ENCODE measurements at places on chromosomes 16 and 17.

DNA sequence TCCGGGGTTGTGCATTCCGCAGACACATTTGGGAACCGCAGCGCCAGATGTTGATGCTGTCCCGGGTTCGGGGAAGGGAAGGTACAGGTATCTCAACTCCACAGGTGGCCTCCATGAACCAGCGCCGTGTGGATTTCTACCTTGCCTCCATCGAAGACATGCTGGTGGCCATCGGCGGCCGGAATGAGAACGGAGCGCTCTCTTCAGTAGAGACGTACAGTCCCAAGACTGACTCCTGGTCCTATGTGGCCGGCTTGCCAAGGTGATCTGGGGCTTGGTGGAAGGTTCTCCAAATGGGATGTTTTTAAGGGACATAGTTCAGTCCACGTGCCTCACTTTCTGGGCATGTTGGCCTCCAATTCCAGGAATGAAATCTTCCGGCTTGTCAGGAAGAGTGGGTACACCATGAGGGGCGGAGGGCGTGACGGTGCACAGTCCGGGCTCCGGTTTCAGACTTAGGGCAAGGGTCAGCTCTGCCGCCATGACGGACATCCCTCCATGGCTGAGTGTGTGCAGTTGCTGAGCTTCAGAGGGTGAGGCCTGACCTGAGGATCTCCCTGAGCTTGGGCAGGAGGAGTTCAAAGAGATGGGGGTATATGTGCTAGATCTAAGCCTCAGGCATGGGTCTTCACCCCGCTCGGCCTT, 11.5 kb downstream of the KLHL36 start:
- no peak for DNase-seq

DNA sequence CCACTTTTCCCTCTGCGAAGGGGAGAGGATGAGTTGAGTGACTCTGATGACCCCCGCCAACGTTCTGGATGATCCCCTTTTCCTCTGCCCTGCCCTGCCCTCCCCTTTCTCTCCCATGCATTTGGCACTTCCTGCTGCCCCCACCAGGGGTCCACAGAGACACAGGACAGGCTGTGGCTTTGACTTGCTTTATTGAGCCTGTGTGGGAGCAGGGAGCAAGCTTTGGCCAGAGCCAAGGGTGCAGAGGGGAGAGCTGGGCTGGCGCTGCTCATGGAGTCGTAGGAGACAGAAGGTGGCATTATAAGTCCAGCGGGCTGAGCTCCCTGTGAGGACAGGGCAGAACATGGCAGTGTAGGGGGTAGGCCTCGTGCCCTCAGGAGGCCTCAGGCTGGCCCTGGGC, 1.6 kb downstream of the PPY start:
- DNase-seq = peak; percentile 79

GRCh38 chr17:11853321-11854151, 143.7 kb downstream of the ZNF18 start:
- DNase-seq = no peak

- no peak for DNase-seq
These were observed 74.6 kb upstream of the IRX6 start for GRCh38 chr16:55249361-55249760.

DNA sequence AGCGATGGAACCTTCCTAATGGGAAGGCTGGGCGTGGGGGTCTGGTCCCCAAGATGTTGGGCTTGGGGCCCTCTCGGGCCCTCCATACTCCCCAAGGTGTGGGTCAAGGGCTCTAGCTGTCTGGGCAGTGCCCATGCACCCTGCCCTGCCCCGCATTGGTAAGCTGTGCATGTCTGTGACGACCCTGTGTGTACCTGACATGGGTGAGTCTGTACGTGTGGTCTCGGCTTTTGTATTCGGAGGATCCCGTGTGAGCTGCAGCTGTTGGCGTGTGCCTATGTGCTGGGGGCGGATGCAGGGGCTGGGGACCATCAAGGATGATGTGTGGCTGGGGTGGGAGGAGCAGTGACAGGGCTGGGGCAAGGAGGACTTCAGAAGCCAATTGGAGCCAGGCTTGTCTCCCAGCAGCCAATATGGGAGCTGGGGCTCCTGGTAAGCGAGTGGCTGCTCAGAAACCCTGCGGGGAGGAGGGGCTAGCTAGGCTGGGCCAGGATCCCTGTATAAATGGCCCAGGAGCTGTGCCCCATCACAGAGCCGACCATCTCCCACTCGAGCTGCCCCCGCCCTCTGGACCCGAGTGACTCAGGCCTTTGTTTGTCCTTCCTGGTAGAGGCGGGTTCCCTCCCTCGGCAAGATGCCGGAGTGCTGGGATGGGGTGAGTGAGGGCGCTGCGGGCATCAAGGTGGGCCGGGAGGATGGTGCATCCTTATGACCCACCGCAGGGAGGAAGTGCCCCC, at the start of gene NDRG4:
Gene NDRG4 (plus strand): TSS at position 529 of the 737 bp plus-strand sequence. CDS start 106 bp downstream, at position 635.
- DNase-seq = peak; percentile 83

DNA sequence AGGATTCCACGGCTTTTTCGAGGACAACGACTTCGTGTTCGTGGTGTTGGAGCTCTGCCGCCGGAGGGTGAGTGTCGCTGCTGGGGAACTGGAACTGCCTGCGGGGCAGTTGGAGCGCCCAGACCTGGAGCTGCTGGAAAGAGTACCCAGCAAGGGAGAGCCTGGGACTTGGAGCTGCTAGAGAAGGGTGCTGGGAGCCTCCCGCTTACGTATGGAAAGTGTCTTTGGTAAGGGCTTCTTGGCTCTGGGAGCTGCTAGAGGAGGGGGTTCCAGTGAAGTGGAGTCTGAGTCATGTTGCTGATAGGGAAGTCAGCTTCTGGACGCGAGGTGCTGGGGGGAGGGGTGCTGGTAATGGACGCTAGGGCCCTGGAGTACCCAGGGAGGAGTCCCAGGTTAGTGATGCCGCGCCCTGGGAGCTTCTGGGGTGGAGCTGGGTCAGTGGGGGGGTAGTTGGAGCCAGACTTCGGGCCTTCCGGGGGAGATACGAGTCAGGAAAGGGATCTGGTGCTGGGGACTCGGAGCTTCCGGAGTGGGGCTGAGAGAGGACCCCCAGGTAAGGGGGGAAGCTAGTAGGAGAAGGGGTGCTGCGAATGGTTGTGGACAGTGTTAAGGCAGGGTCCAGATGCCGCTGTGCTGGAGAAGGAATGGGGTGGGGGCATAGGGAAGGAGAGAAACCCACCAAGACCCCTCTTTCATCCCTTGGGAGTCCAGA, 741 bp downstream of the PLK1 start:
- peak; percentile 50 for DNase-seq

- DNase-seq = no peak
These were observed 6.1 kb downstream of the GNAO1 start for GRCh38 chr16:56197192-56197992.

- DNase-seq = no peak
These were observed 113.9 kb upstream of the FOXF1 start for GRCh38 chr16:86396422-86396821.

DNA sequence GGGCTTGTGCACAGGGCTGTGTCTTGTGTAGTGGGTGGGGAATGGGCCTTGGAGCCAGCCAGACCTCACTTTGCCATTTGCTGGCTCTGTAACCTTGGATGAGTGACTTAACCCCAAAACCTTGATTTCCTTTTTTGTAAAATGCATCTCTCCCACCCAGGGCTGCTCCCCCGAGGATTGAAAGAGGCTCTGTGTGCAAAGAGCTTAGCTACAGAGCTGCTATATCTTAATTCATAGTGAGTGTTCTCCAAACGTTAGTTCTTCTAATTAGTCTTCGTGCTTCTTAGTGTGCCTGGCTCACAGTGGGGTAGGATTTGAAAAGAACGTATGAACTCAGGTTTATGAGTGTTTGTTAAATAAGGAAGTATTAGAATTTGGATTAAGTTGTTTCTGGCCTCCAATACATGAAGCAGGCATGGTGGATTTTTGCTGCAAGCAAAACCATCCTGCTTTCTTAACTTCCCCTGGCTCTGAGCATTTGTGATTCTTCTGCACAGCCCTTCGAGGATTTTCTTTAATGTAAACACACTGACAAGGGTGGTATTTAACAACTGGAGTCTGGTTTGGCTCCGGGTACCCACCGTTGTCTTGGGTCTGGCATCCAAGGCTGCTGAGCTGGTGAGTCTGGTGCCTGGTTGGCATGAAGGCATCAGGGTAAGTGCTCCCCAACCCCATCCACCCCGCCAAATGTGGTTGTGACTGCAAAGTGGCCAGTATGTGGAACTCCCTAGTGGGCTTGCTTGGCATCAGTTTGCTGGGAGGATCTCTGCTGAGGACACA, 29.7 kb downstream of the KSR1 start:
- DNase-seq = no peak

- no peak for DNase-seq
These were observed 4.7 kb downstream of the ZNF750 start for GRCh38 chr17:82835122-82835521.

DNA sequence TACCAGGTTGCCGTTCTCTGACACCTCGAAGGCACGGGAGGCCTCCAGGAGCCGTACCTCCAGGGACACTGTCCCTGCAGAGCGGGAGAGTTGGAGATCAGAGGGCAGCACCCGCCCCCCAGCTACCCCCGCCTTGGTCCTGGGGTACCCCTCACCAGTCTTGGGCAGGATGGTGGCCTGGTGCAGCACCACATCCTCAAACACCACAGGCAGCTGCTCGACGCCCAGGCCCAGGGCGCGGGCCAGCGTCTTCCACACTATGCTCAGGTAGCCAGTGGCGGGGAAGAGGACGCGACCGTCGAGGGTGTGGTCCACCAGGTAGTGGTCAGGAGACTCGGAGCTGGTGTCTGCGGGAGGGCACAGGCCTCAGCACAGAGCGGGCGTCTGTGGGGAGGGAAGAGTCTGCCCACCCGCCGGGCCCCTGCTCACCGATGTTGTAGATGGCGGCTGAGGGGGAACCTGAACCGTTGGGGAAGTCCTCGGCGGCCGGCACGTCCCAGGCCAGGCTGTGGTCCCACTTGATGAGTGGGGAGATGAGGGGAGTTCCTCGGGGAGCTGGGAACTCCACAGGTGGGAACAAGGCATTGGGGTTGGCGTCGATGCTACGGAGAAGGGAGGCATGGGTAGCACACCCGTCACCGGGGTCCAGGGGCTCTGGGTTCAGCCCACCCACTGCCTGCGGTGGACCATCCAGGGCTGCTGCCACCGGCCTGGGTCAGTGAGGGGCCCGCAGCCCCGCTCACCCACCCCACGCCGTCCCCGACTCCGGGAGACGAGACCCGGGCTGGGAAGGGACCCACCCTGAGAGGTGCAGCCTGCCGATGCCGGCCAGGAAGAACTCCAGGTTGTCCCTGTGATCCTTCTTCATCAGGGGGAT, 9.8 kb downstream of the FASN start:
- no peak for DNase-seq

DNA sequence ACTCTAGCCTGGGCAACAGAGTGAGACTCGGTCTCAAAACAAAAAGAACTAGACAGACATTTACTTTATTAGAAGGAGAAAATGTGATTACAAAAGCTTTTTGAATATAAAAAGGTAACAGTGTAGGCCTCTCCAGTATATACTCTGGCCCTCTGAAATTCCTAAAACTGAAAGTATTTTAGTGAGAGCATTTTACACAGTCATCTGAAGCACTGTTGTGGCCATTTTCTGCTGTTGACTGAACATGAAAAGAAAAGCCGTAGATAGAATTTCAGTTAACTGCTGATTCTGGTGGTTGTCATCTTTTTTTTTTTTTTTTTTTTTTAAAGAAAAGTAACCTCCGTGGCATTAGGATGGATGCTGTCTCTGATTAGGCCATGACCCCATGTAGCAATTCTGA, 15.6 kb downstream of the DUSP14 start:
- DNase-seq = no peak

DNA sequence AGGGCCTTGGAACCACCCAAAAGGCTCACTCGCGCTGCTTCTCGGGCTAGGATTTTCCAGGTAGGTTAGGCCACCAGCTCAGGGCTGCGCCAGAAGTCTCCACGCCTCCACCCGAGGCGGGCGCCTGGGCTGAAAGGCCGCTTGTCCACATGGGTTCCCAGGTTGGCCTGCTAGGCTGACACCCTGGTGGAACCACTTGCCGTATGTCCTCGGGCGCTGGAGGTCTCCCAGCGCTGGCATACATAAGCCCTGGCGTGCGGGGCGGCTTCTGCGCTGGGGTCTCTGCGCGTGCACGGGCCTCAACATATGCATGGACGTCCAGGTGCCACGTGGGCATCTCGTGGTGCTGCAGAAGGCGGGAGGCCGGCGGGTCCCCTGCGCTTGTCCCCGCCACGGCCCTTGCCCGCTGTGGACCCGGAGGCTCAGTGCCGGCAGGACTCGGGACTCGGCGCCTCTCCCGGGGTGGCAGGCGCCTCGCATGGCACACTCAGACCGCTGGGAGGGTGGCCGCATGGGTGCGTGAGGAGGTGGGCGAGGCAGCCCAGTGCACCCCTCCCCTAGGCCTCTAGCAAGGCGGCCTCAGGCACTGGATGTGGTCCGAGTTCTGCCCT, 47.2 kb upstream of the ZNF629 start:
- DNase-seq = no peak

DNA sequence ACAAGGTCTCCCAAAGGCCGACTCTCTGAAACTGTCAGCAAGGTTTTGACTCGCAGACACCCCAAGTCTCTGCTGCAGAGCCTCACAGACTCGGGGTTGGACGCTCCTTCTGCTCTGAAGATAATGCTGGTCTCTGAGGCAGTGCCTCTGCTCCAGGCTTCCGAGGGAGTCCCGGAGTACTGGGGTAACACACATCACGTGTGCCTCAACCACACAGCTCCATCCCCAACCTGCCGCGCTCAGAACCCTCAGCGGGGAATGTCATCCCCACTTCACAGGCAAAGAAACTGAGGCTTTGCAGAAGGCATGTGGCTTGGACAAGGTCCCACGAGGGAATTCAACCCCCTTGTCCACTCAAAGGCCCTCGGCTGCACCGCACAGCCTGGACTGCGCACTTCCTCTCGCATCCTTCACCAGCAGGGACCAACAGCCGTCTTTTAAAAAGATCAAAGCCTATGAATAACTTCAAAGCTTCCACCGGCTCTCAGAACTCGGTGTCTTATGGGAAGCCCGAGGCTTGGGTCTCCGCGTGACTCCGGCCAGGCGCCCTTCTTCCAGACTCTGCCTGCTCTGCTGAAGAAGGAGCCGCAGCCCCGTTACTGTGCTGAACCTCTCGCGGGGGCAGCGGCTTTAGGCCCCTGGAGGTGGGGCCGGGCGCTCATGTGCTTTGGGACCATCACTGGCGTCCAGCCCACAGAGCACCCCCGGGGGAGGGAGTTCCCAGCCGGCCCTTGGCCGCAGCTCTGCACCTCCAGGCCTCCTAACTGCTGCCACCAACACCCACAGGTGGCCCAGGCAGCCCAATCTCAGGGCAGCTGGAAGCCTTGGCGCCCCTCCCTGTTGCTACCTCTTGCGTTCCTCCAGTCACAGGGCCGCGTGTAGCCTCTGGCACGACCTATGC, 2.2 kb downstream of the TMEM204 start:
- DNase-seq = no peak

GRCh38 chr17:57011491-57012015, 33.6 kb downstream of the SCPEP1 start:
- no peak for DNase-seq

- no peak for DNase-seq
These were observed 43.5 kb downstream of the ZDHHC7 start for GRCh38 chr16:84967828-84968227.

- DNase-seq = no peak
These were observed 78.7 kb downstream of the GOSR1 start for GRCh38 chr17:30555942-30556341.
